ENCODE measurements at places on chromosomes 4 and X. TPM values are rescaled to one million over a fixed set of nuclear protein-coding genes. Genes with fewer than 3 reads are reported as not detected.

SLITRK2 gene
- not detected for total RNA-seq

FAAH2 gene
- total RNA-seq, result 0.89 TPM

LRAT gene
- total RNA-seq, result not detected

MAGEC1 gene
- total RNA-seq, result not detected

ZFYVE28 gene
- 1.8 TPM for total RNA-seq

UGT2A3 gene
- not detected for total RNA-seq

VSIG1 gene
- 0.13 TPM for total RNA-seq

NKX6-1 gene
- not detected for total RNA-seq

UNC5C gene
- not detected for total RNA-seq

MAGEA12 gene
- total RNA-seq, result not detected

LUZP4 gene
- total RNA-seq, result not detected

AASDH gene
- total RNA-seq, result 6.7 TPM

GCNA gene
- total RNA-seq, result 1.3 TPM

APLN gene
- total RNA-seq, result 13.9 TPM

DNAJB14 gene
- total RNA-seq, result 50.8 TPM

STATH gene
- not detected for total RNA-seq

FAM9C gene
- total RNA-seq, result not detected

WNK3 gene
- total RNA-seq, result 0.38 TPM

S100P gene
- not detected for total RNA-seq

ALB gene
- not detected for total RNA-seq

NXF2B gene
- total RNA-seq, result not detected

PLXNB3 gene
- total RNA-seq, result 6.7 TPM

AFM gene
- not detected for total RNA-seq

NR3C2 gene
- total RNA-seq, result 8.5 TPM

CTAG1A gene
- not detected for total RNA-seq

NPY2R gene
- not detected for total RNA-seq

PDK3 gene
- total RNA-seq, result 3.0 TPM

SASH3 gene
- total RNA-seq, result not detected

APBB2 gene
- total RNA-seq, result 23.0 TPM

PROM1 gene
- under 0.01 TPM for total RNA-seq

GSPT2 gene
- 3.2 TPM for total RNA-seq

SORCS2 gene
- total RNA-seq, result under 0.01 TPM

BEX5 gene
- 0.90 TPM for total RNA-seq

LAGE3 gene
- total RNA-seq, result 14.9 TPM

TCP11X2 gene
- total RNA-seq, result not detected

RPA4 gene
- total RNA-seq, result 0.89 TPM

TMEM144 gene
- total RNA-seq, result 2.1 TPM

MAGEA11 gene
- not detected for total RNA-seq

ATP1B4 gene
- not detected for total RNA-seq

FOXR2 gene
- not detected for total RNA-seq

RAB33A gene
- total RNA-seq, result 0.25 TPM

ADGRL3 gene
- 0.13 TPM for total RNA-seq

RS1 gene
- total RNA-seq, result not detected

DGKK gene
- total RNA-seq, result not detected

SSX4B gene
- total RNA-seq, result not detected

NUDT11 gene
- total RNA-seq, result 0.51 TPM

PLP1 gene
- total RNA-seq, result 1.0 TPM

VMA21 gene
- total RNA-seq, result 49.8 TPM

HMX1 gene
- total RNA-seq, result not detected
